ENCODE measurements at places on chromosomes 7 and 10. TPM values are rescaled to one million over a fixed set of nuclear protein-coding genes. Genes with fewer than 3 reads are reported as not detected.

- DNase-seq: no peak
Measured at GRCh38 chr10:86159797-86160196, 206.8 kb downstream of the GRID1 start.

DNA sequence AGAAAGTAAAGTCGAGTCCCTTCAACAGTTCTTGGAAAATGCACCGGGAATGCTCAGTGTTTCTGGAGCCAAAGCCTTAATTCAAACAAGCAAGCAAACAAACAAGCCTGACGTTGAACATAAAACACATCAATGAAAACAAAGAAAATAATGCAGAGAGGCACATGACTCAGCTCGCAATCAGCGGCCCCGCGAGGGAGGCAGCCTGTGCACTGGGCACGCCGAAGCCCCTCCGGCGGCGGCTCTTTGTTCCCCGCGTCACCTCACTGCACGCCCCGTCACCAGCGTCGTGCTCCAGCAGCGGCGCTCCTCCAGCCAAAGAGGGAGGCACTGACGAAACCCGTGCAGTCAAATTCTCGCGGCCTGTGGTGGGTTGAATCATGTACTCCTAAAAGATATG, 151.5 kb downstream of the DNAJB6 start:
- DNase-seq: no peak

- DNase-seq: no peak
Measured at GRCh38 chr7:94237417-94237816, 157.3 kb upstream of the COL1A2 start.

GRCh38 chr7:50463035-50463434, 12.9 kb upstream of the FIGNL1 start:
- peak; percentile 45 for DNase-seq

DNA sequence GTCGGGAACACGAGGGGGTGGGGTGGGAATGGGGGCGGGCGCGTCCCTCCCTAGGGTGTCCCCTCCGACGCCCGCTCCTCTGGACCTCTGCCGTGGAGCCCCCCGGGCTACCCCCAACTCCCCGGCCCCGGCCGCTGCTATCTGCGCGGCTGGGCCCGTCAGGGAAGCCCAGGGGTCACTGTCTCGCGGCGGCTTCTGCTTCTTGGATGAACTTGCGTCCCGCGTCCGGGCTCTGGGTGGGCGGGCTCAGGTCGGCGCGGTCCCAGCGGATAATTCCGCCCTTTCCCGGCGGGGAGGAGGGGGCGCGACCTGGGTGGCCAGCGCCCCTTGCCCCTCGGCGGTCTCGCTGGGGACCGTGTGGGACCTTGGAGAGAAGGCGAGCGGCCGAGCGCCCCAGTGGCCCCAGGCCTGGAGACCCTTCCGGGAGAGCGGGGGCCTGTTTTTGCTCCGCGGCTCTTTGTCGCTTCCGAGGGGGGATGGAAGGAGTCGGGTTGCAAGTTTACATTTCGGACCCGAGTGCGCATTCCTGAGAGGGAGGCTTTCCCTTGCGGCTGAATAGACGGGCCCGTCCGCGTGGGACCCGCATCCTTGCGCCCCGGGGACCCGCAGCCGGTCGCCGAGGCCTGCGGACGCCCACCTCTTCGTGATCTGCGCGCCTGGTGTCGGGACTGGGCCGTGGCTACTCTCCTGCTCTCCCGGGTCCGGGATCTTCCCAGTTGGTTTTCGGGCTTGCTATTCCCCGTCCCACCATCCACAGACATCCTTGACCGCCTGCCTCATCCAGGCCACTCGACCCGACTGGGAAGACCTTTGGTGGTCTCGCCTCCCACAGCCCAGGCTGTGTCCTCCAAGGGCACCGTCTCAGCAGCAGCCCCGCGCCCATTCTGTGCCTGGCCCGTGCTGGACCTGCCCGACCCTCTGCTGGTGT, 812 bp downstream of the DOCK1 start:
- no peak for DNase-seq

Gene PTPRZ1
- not detected for total RNA-seq

Gene POLL
- total RNA-seq: 32.2 TPM

Gene GDF2
- total RNA-seq: not detected
